ENCODE measurements at places on chromosomes 3 and 15.

- no peak for DNase-seq
Measured at GRCh38 chr3:159832024-159832423, 156.6 kb upstream of the IL12A start.

DNA sequence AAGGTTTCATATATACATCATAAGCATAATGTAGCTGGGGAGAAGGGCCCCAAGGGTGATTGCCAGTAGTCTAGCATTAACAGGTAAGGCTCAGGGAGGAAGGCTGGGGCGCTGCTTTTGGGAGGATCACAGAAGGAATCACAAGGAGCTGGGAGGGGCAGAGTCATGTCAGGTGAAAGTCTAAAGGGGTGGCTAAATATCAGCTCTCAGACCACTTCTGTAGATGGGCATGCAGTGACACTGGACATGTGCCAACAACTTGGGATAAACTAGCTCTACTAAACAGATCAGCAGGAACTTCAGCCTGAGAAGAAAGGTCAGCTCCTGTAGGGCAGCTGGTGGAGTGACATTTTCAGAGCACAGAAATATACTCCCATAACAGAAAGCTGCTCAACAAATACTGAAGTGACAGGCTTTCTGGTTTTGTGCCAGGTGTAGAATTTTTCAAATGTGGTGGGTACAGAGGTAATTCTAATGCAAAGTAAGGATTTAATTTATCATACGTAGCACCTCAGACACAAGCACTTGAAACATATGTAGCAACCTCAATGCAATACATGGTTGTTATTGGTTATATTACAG is 79.4 kb downstream of the PEX5L start:
- no peak for DNase-seq

GRCh38 chr15:82371656-82372055 is 22.4 kb upstream of the GOLGA6L10 start:
- DNase-seq: no peak

DNA sequence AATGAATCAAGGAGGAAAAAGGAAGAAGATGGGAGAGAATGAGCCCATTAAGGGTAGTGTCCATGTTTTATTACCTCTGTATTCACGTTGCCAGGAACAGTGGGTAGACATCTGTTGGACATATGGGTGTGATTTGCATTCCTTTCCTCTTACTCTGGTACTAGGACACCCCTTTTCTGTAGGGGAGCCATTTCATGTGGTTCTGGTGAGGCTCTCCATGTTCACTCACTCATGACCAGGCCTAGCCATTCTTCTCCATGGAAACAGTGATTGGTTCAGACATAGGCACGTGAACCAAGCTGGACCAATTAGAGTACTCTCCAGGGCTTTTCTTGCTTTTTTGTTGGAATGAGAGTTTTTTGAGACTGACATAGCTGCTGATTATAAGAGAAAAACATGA is 39.6 kb upstream of the PDCD6IP start:
- DNase-seq: no peak

- DNase-seq: no peak
Measured at GRCh38 chr3:110504901-110505300, 566.7 kb upstream of the NECTIN3 start.

GRCh38 chr15:57591237-57591821 is 375 bp upstream of the MYZAP start:
- DNase-seq: no peak

DNA sequence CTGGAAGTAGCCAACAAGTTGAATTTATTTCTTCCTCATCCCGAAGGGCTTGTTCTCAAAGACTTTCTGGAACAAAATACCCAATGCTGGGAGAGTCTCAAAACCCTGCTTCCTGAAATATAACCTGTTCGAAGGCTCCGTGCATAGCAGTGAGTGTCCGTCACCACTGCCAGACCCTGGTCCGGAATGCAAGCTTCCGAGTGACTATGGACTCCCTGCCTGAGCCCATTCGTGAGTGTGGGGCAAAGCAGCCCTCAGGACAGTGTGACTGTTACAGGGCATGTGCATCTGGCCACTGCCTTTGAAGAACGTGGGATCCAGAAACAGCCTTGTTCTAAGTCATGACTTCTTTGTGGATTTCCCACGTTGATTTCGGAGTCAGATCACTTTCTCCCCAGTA is 214.5 kb upstream of the IGF1R start:
- no peak for DNase-seq

- DNase-seq: no peak
Measured at GRCh38 chr3:59107856-59108815, 58.3 kb upstream of the CFAP20DC start.

- DNase-seq: no peak
Measured at GRCh38 chr3:30355622-30356021, 250.8 kb upstream of the TGFBR2 start.

GRCh38 chr3:47892286-47893040 is 89.5 kb downstream of the DHX30 start:
- no peak for DNase-seq

DNA sequence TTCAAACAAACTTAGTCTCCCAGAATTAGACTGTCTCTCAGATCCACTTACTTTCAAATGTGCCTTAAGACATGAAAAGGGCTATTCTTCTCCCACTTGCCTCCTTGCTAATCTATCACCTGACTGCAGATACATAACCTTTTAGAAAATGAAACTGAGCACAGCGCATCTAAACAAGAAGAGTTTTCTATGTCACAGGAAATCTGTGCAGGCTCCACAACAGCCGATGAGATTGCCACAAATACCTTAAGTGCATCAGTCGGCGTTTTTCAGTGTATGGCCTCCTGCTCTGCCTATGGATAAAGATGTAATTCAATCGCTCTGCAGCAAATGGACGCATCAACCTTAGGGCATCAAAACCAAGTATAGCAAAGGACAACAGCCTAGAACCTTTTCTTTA is 544.2 kb downstream of the FOXP1 start:
- no peak for DNase-seq

GRCh38 chr15:39132954-39133600 is 447.8 kb upstream of the THBS1 start:
- no peak for DNase-seq

- no peak for DNase-seq
Measured at GRCh38 chr3:60703008-60703407, 548.2 kb downstream of the FHIT start.

GRCh38 chr3:16124636-16125035 is 49.8 kb upstream of the GALNT15 start:
- DNase-seq: no peak

GRCh38 chr3:114566162-114566755 is 272.4 kb downstream of the TIGIT start:
- DNase-seq: no peak

GRCh38 chr3:40741729-40742128 is 217.0 kb downstream of the ZNF621 start:
- DNase-seq: no peak

DNA sequence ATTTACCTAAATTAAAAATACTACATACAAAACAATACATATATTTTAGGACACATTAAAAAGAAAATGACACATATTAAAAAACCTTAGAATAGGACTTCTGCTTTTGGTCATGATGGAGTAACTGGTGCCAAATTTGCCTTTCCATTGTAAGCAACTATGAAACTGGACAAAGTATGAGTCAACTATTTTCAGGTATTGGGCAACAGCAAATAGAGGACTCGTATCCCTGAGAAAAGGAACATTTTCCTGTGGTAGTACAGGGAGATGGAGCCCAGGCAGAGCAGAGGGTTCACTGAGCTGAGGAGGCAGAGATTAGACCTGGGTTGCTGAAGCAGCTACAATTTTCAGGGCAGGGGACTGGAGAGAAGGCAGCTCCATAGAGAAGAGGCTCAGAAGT is 14.7 kb downstream of the CCR1 start:
- DNase-seq: no peak

GRCh38 chr15:60982249-60982910 is 246.7 kb downstream of the RORA start:
- no peak for DNase-seq

DNA sequence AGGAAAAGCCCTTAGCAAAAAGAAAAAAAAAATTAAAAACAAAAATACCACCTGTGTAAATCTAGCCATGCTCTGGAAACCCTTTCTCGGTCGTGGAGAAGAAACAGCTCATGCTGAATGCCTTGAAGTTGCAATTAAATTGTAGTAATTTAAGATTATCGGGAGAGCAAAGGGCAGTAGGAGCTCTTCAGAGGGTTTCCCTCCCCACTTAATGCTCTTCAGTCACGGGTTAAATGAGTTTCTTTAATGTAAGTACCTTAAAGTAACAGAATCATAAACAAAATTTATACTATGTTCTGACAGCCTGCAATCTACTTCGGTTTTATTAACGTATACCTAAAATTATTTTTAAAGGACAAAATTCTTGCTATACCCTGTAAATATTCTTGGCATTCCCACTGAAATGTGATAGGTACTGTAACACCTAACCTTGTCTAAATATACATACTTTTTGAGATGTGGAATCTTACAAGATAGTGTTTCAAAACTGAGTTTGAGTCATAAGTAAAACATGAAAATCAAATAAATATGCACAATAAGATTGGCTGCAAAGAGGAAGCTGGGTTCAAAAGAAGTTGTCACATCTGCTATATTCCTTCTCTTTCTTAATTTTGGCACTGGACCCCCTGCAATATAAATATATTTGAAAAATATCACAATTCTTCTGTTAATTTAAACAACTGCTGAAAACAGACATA is 5.3 kb downstream of the FOXP1 start:
- no peak for DNase-seq

- no peak for DNase-seq
Measured at GRCh38 chr15:93865586-93865985, 365.8 kb upstream of the MCTP2 start.

DNA sequence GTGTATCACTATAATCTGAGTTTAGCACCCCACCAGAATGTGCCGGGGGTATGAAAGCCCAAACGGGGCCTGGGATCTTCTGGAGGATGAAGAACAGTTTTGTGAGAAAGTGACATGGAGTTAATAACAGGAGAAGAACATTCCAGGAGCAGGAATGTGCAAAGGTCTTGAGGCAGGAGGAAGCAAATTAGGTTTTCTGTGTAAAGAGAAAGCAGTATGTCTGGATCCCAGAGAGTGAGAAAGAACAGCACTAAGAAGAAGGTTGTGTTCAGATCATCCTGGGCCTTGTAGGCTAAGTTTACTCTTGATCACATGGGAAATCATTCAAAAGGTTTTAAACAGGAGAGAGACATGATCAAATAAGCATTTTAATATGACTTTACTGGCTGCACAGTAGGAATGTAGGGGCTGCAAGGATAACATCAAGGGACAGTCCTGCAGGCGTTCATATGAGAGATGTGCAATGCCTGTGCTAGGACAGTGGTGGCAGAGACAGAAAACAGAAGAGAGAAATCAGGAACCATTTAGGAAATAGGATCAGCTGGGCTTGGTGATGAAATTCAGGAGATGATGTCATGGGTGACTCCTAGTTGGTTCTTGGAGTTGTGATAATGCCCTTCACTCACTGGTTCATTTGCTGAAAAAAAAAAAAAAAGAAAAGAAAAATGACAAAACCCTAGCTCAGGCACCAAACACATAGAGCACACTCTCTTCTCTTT is 113.5 kb downstream of the TNIK start:
- no peak for DNase-seq

DNA sequence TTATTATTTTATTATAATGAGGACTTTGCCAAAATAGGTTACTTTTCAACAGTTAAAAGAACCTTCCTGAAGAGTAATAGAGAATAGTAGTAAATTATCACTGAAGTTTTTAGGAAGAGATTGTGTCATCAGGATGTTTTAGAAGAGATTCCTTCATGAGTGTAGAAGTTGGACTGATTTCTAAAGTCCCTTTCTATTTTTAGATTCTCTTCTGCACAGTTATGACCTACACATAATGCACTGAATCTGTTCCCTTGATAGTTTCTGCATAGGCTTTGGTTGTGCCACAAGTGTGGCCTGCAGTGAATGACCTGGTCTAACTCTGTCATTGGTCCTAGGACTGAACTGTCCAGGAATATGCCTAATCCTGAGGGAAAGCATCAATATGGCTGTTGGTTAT is 23.9 kb downstream of the SLC35A5 start:
- no peak for DNase-seq

DNA sequence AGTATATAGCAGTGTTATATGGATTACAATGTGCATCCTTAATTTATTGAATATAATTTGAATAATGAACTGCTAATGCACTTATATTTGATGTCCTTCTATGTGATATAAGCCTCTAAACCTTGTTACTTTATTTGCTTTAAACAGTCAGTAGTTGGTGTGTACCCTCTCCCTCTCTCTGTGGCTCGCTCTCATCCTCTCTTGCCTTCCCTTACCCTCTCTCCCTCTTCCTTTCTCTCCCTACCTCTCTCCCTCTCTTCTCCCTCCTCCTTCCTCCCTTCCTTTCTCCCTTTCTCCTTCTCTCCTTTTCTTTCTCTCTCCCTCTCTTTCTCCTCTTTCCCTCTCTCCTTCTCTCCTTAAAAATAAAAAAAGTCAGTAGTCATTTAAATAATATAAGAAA is 28.9 kb downstream of the MGA start:
- no peak for DNase-seq
